HFF-Myc (cell line): ENCODE measurements at places on chromosomes 2 and 18.

GRCh38 chr18:58538604-58539386, 90.1 kb downstream of the ALPK2 start:
- no peak for DNase-seq

DNA sequence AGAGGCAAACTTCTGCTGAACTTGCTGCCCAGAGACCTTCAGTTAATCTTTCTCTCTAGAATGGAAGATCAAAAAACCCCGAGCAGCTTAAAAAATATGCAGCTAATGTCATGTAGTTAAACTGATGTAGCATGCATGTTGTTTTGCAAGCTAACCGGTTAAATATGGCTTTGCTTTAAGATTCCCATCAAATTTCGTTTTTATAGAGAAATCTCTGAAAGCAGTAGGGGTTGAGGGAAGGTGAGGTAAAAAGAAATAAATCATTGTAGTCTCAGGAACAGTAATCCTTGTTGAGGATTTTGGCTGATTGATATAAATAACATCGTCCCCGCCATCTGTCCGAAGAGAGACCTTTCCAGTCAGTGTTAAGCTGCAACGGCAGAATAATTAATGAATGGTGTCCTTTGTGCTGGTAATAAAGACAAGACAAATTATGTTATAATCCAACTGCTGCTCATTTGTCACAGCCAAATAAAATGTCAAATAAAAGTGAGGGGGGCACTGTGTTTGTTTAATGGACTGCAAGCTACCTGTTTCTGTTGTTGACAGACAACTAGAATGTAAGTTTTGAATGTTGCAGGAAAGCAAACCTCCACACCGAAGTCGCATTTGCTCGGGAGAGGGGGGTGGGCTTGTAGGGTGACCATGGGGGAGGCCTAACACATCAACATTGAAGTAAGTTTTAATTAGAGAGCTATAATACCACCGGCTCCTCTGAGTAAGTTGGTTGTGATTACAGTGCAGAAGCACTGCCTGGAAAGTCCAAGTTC, 555.5 kb downstream of the ARHGAP15 start:
- DNase-seq: no peak

GRCh38 chr18:24811950-24812681, 351.7 kb downstream of the HRH4 start:
- peak; percentile 25 for DNase-seq

DNA sequence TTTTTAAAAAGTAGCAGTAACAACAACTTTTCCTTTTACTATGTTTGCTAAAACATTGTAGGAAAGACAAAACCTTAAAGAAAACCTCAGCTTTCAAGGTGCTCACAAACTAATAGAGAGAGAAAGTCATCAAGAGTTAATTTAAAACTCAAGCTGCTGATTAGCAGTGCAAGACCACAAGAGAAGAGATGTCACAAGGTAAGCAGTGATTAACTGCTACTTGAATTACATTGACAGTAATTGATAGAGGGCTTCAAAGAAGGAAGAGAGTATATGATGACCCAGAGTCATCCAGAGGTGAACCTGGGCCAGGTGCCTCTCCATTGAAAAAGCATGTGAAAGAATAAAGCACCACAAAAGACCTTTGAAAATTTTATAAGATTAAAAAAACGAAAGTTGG, 939.6 kb upstream of the CNTNAP5 start:
- no peak for DNase-seq

DNA sequence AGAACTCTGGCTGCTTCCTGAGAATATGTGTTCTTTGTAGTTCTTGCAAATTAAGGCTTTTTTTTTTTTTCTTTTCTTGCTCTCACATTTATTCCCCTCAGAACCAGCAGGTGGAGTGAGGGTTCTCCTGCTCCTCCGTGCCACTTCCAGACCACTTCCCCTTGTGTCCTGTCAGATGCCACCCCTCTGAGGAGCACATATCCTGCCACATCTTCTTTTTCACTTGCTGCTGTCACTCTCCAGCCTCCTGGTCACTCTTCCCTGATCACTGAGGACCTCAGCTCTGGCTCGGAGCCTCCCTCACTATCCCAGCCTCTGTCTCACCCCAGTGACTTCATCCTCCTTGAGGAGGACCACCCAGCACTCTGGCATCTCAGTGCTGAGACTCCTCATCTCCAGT, 100.5 kb downstream of the TACR1 start:
- no peak for DNase-seq

GRCh38 chr18:30451981-30452380, 590.6 kb downstream of the DSC3 start:
- no peak for DNase-seq
